Suprapubic skin (tissue), 4 donors: ENCODE measurements at places on chromosomes 4 and X. TPM values are rescaled to one million over a fixed set of nuclear protein-coding genes. Genes with fewer than 3 reads are reported as not detected.

The TGIF2LX gene
- not detected for total RNA-seq

The SLC7A11 gene
- 1.8 TPM for total RNA-seq

The P2RY4 gene
- total RNA-seq, result 7.0 TPM

GRCh38 chr4:139368998-139369397 lies 66.7 kb upstream of the NDUFC1 start:
- DNase-seq, result no peak

The ENPEP gene
- 0.91 TPM for total RNA-seq

The SGMS2 gene
- total RNA-seq, result 18.3 TPM

- no peak for DNase-seq
These were observed 711 bp downstream of the ACE2 start for GRCh38 chrX:15600049-15600448.

- peak; percentile 73 for DNase-seq
These were observed 63.1 kb downstream of the TSC22D3 start for GRCh38 chrX:107712231-107713202.

The F9 gene
- total RNA-seq, result 1.7 TPM
